ENCODE measurements at places on chromosomes 6 and 20.

- H3K36me3 ChIP-seq = no peaks in the 10 kb centered on the region
- H3K27me3 ChIP-seq = no peaks in the 10 kb centered on the region
- no peak overlapping the region for H3K27ac ChIP-seq
- DNase-seq = peak; percentile 25
These were observed 82.5 kb downstream of the B3GAT2 start for GRCh38 chr6:70874181-70874913.

DNA sequence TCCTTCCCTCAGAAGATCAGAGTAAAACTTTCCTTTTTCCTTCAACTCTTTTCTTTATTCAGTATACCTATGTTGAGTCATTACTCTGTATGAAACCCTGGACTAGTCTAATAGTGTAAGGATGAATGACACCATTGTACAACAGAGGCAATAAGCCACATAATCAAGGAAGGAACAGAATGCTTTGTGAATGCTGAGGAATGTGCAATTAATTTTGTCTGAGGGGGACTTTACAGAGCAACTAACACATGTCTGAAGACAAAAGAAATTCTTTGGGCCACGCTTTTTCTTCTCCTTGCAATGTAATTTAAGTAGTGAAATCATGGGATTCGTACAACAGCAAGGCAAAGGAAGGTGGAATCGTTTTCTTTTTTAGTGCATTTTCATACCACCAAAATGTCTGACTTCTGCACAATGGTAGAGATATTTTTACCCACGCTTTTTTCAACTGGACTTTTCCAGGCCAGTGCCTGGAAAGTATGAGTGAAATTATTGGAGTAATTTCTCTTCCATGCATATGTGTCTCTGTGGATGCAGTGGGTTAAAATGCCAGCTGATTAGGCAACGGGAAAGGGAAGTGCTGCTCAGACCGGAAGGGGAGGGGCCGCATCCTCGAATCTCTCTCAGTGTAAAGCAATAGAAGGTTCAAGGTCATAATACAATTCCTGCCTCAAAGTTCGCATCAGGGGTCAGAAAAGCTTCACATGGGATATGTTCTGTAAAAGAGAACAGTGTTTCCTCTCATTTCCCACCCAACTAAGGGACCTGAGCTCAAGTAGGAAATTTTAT, 89.9 kb upstream of the MTHFD1L start:
- H3K4me3 ChIP-seq = no peak overlapping the region
- H3K27me3 ChIP-seq = no peaks in the 10 kb centered on the region
- no peak overlapping the region for H3K27ac ChIP-seq
- no peaks in the 10 kb centered on the region for H3K36me3 ChIP-seq

DNA sequence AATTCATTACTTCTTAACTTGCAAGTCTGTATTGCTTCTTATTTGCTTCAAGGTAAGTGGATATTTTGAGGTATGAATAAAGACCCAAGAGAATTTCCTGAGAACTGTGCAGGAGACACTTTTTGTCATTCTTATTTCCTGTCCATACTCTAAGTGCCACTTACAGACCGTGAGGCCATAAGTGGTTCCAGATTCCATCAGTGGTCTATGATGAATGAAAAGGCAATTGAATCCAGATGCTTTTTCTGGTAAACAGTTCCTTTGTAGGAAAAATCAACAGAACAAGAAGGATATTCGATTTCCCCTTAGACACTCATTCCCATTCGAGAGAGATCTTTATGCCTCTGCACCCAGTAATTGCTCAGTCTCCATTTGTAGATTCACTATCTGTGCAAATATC, 58.3 kb upstream of the PDE10A start:
- DNase-seq = no peak
- H3K4me3 ChIP-seq = no peak overlapping the region
- H3K36me3 ChIP-seq = no peaks in the 10 kb centered on the region
- no peak overlapping the region for H3K27ac ChIP-seq
- no peaks in the 10 kb centered on the region for H3K4me1 ChIP-seq
- H3K27me3 ChIP-seq = no peaks in the 10 kb centered on the region

GRCh38 chr20:90651-91050, 3.2 kb downstream of the DEFB125 start:
- no peaks in the 10 kb centered on the region for H3K4me1 ChIP-seq
- no peak overlapping the region for H3K27ac ChIP-seq
- H3K27me3 ChIP-seq = no peaks in the 10 kb centered on the region

- H3K36me3 ChIP-seq = no peaks in the 10 kb centered on the region
- peaks cover 53% of the 10 kb centered on the region for H3K27me3 ChIP-seq
- no peak overlapping the region for H3K4me3 ChIP-seq
- DNase-seq = peak; percentile 81
- no peak overlapping the region for H3K27ac ChIP-seq
These were observed 5.0 kb upstream of the INSM1 start for GRCh38 chr20:20362774-20363433.

DNA sequence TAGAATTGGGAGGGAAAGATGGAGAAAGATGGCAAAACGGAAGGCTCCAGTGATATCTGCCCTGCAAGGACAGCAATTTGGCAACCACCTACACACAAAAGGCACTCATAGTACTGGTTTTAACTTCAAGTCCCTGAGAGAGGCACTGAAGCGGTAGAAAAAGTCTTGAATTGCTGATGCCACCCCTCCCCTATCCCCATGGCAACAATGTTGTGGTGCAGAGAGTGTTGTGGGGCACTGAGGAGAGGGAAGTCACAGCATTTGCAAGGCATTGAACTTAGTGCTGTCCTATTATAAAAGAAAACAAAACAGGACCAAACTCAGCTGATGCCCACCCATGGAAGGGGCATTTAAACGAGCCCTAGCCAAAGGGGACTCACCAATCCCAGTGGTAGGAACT, 343.7 kb downstream of the HAO1 start:
- no peaks in the 10 kb centered on the region for H3K27me3 ChIP-seq
- H3K36me3 ChIP-seq = no peaks in the 10 kb centered on the region
- no peaks in the 10 kb centered on the region for H3K4me1 ChIP-seq
- no peak overlapping the region for H3K27ac ChIP-seq
- H3K4me3 ChIP-seq = no peak overlapping the region

DNA sequence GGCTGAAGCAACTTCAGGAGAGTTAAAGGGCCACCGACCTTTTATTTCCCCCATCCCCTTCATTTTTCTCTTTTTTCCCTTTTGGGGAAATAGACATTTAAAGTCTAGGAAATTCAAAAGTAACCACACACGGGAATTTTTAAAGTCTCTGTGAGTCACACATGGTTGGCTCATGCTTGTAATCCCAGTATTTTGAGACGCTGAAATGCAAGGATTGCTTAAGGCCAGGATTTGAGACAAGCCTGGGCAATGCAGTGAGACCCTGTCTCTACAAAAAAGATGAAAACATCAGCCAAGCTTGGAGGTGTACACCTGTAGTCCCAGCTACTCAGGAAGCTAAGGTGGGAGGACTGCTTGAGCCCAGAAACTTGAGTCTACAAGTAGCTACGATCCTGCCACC, 34.2 kb downstream of the KATNA1 start:
- no peaks in the 10 kb centered on the region for H3K36me3 ChIP-seq
- no peak overlapping the region for H3K27ac ChIP-seq
- no peak overlapping the region for H3K4me3 ChIP-seq
- no peak for DNase-seq

GRCh38 chr6:165031502-165031901, 277.9 kb downstream of the C6orf118 start:
- no peaks in the 10 kb centered on the region for H3K27me3 ChIP-seq
- H3K4me1 ChIP-seq = no peaks in the 10 kb centered on the region
- H3K27ac ChIP-seq = no peak overlapping the region

DNA sequence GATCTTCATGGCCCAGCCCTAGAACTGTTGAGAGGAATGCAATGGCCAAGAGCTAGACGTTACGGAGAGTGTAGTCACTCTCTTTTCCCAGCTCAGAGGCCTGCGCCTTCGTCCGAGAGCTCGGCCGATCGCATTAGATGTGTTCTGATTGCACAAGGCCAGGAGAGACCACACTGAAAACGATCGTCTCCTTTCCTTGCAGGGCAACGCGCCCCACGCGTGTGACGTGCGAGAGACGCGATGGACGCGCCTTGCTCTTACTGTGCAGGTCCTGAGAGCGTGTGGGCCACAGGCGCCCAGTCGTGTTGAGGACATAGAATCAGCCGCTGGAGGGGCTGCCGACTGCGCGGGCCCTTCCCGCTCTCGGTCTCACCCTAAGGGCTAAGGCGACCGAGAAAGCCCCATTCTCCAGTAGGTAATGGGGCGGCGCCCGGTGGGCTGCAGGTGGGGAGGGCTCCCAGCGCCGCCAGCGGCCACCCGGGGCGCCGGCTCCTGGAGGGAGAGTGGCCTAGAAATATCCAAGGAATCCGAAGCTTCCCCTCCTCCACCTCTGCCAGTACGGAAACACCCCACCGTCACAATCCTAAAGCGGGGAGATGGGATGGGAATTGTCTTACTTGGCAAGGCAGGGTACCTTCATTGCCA, 26.9 kb downstream of the TFAP2B start:
- peaks cover 50% of the 10 kb centered on the region for H3K27me3 ChIP-seq
- H3K36me3 ChIP-seq = no peaks in the 10 kb centered on the region
- H3K4me3 ChIP-seq = no peak overlapping the region
- no peak overlapping the region for H3K27ac ChIP-seq
- H3K4me1 ChIP-seq = no peaks in the 10 kb centered on the region

GRCh38 chr6:101117393-101118135, 236.4 kb upstream of the ASCC3 start:
- H3K36me3 ChIP-seq = no peaks in the 10 kb centered on the region
- H3K27me3 ChIP-seq = no peaks in the 10 kb centered on the region
- DNase-seq = peak; percentile 67
- H3K27ac ChIP-seq = no peak overlapping the region
- H3K4me3 ChIP-seq = no peak overlapping the region
- H3K4me1 ChIP-seq = no peaks in the 10 kb centered on the region

DNA sequence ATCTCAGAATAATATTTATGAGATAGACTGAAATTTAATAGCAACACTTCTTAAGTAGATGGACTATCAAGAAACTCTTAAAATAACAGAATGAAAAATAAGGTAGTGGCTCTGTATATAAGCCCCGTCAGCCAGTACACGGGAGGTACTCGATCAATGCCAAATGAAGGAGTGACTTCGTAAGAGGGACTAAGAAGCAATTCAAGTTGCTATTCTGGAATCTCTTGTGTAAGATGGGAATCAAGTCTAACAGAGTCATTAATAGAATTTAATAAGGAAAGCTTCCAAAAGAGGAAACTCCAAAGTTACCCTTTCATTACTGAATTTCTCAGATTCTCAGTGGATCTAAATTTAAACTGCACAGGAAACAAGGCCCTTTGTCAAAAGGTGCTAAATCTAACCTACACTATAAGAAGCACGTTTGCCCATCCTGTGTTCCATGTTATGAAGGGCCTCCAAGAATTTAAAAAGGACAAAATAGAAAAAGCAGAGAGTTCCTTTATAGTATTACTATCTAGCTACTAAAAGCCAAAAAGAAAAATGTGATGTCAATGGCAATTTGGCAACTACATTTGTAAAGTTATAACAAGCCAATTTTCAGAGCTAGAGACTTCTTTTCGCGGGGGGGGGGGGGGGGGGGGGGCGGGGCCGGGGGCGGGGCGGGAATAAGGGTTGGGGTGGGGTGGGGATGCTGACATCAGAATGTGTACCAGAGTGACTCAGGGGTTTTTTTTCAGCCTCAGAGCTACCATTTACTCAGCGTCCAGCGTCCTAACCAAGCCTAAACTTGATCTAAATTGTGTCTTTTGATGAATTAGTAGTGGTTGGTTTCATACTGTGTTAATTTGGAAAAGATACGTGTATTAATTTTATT, 200.6 kb downstream of the GMPR start:
- H3K27me3 ChIP-seq = no peaks in the 10 kb centered on the region
- no peaks in the 10 kb centered on the region for H3K36me3 ChIP-seq
- H3K27ac ChIP-seq = no peak overlapping the region
- H3K4me3 ChIP-seq = no peak overlapping the region
- H3K4me1 ChIP-seq = no peaks in the 10 kb centered on the region

GRCh38 chr6:487956-488355, 96.4 kb downstream of the IRF4 start:
- DNase-seq = no peak
- H3K4me3 ChIP-seq = no peak overlapping the region
- H3K4me1 ChIP-seq = no peaks in the 10 kb centered on the region
- H3K27me3 ChIP-seq = no peaks in the 10 kb centered on the region
- H3K36me3 ChIP-seq = peaks cover 2% of the 10 kb centered on the region

GRCh38 chr6:51654647-51655046, 432.8 kb downstream of the PKHD1 start:
- no peak overlapping the region for H3K4me3 ChIP-seq
- H3K4me1 ChIP-seq = no peaks in the 10 kb centered on the region
- H3K36me3 ChIP-seq = no peaks in the 10 kb centered on the region
- no peaks in the 10 kb centered on the region for H3K27me3 ChIP-seq
- H3K27ac ChIP-seq = no peak overlapping the region

- no peaks in the 10 kb centered on the region for H3K27me3 ChIP-seq
- no peaks in the 10 kb centered on the region for H3K36me3 ChIP-seq
- no peak for DNase-seq
- H3K27ac ChIP-seq = no peak overlapping the region
- no peaks in the 10 kb centered on the region for H3K4me1 ChIP-seq
These were observed 9.1 kb downstream of the BCAS1 start for GRCh38 chr20:54061101-54061881.

DNA sequence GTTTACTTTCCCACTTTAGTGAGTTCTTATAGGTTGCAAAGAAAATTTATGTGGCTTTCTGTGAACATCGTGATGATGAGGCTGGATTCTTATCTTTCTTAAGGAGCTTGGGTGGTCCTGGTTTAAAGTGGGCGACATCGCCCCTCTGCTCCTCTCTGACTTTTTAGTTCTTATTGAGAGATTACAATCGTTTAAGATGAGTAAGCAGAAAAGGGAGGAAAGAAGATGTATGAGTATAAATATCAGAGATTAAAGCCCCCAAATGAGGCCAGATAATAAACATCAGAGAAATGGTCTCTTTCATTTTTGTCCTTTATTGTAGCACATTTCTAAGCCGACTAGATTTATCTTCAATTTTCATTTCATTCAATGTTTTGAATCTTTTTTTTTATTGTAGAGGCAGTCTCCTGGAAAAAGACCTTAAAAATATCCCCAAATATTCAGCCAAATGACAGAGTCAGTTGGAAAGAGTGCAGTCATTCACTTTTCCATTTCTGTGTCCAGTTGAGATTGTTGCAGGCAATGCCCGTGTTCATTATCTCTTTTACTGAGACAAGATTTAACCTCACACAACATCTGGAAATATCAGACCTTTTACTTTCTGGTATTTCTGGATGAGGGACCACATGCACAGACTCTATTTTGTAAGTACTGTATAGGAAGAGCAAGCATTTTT, 62.0 kb upstream of the PDE7B start:
- DNase-seq = no peak
- H3K27me3 ChIP-seq = no peaks in the 10 kb centered on the region
- H3K27ac ChIP-seq = no peak overlapping the region
- H3K36me3 ChIP-seq = no peaks in the 10 kb centered on the region
- no peak overlapping the region for H3K4me3 ChIP-seq
- no peaks in the 10 kb centered on the region for H3K4me1 ChIP-seq

GRCh38 chr6:137811916-137812553, 55.0 kb upstream of the TNFAIP3 start:
- H3K4me3 ChIP-seq = no peak overlapping the region
- DNase-seq = no peak
- H3K4me1 ChIP-seq = no peaks in the 10 kb centered on the region

DNA sequence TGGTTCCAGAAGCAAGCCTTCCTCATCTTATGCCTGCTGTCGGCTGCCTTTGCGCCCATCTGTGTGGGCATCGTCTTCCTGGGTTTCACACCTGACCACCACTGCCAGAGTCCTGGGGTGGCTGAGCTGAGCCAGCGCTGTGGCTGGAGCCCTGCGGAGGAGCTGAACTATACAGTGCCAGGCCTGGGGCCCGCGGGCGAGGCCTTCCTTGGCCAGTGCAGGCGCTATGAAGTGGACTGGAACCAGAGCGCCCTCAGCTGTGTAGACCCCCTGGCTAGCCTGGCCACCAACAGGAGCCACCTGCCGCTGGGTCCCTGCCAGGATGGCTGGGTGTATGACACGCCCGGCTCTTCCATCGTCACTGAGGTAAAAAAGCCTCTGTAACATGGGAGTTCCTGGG, 366 bp downstream of the SLC22A1 start:
- DNase-seq = no peak
- H3K36me3 ChIP-seq = no peaks in the 10 kb centered on the region
- no peaks in the 10 kb centered on the region for H3K4me1 ChIP-seq
- no peaks in the 10 kb centered on the region for H3K27me3 ChIP-seq

Measured in mesendoderm (in vitro differentiated cells).